Spleen (tissue), 13 donors: ENCODE measurements at places on chromosomes 16 and 17.

- H3K4me3 ChIP-seq, result no peak overlapping the region
- no peak overlapping the region for H3K27ac ChIP-seq
- peaks cover 6% of the 10 kb centered on the region for H3K4me1 ChIP-seq
- H3K36me3 ChIP-seq, result no peaks in the 10 kb centered on the region
These were observed 65.8 kb downstream of the RGS9 start for GRCh38 chr17:65202844-65203571.

DNA sequence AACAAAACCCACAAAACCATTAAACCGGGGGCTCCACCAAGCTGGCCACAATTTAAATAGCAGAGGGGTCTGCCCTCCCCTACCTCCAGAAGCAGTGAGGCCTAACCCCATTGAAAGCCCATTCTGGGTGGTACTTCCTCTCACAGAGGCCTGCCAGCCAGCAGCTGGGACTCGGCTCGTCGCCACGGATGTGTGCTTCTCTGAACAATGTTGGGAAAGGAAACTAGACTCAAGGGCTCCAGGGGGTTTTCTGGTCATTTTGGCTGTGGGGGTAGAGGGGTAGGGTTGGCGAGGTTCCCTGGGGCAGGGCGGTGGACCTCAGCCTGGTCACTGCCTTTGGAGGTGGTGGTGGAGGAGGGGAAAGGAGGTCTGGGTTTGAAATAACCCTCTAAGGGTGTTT is 4.7 kb upstream of the PLCG2 start:
- no peaks in the 10 kb centered on the region for H3K36me3 ChIP-seq
- peak; percentile 81 for DNase-seq
- H3K27ac ChIP-seq, result peak overlapping the region; percentile 57
- H3K4me1 ChIP-seq, result peaks cover 3% of the 10 kb centered on the region
- H3K27me3 ChIP-seq, result no peaks in the 10 kb centered on the region

DNA sequence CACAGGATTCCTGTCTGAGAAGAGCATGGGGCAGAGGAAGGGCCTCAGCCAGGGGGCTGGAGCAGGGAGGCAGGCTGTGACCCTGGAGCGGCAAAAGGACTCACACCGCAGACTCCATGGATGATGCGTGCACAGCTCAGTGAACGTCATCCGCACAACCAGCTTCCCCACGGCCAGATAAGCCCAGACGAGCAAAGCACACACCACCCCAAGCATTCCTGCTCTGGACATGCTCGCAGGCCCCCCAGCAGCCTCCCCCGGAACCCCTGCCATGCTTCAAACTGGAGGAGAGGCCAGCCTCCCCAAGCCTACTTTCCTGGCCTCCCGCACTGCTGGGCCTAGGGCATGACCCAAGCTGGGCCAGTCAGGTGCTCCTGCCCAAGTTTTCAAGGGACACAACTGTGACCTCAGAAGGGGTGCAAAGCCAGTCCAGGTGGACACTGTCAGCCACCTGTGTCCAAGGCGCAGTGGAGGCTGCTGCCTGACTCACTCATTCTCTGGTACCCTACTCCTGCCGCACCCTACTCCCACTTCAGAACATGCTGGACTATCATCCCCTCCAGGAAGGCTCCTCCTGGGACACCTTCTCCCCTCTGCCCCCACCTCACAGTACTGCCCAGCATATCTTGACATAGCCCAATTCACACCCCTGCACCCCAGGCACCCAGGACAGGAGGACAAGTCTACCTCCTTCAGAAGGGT is 4.8 kb downstream of the BCAR1 start:
- peaks cover 90% of the 10 kb centered on the region for H3K27me3 ChIP-seq
- H3K27ac ChIP-seq, result peak overlapping the region; percentile 79
- peaks cover 88% of the 10 kb centered on the region for H3K4me1 ChIP-seq
- no peak for DNase-seq

DNA sequence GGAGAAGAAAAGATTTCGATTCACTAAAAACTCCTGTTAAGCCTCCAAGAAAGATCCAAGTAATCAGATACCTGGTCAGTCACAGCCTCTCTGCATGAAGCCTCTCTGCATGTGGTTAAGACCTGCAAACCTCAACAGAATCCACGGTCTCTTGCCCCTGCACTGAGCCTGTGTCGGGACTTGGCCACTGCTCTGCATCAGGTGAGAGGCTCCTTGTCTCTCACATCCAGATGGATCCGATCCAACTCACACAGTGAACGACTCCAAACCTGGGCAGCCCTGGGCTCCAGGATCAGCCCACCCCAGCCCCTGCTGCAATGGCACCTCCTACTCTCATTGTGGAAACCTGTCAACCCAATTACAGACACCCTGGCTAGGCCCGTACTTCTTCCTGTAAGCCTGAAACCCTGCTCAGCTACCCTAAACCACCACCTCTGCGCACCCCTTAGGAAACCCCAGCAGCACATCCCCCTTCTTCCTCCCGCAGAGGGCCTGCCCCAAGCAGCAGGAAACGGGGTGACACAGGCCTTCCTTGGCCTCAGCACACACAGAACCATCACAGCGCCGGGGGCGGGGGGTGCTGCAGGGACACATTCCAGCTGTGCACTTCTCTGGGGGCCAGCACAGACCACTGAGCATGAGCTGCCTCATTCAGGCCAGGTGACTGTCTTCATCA is 129.5 kb downstream of the ANKRD11 start:
- peak overlapping the region; percentile 44 for H3K27ac ChIP-seq
- H3K27me3 ChIP-seq, result no peaks in the 10 kb centered on the region
- peaks cover 64% of the 10 kb centered on the region for H3K4me1 ChIP-seq
- H3K36me3 ChIP-seq, result no peaks in the 10 kb centered on the region

GRCh38 chr17:77320485-77321256 is 179.9 kb downstream of the SEC14L1 start:
- H3K36me3 ChIP-seq, result no peaks in the 10 kb centered on the region
- peak overlapping the region; percentile 85 for H3K27ac ChIP-seq
- H3K4me3 ChIP-seq, result peak overlapping the region; percentile 48
- no peaks in the 10 kb centered on the region for H3K27me3 ChIP-seq
- H3K4me1 ChIP-seq, result peaks cover 99% of the 10 kb centered on the region
- peak; percentile 86 for DNase-seq

DNA sequence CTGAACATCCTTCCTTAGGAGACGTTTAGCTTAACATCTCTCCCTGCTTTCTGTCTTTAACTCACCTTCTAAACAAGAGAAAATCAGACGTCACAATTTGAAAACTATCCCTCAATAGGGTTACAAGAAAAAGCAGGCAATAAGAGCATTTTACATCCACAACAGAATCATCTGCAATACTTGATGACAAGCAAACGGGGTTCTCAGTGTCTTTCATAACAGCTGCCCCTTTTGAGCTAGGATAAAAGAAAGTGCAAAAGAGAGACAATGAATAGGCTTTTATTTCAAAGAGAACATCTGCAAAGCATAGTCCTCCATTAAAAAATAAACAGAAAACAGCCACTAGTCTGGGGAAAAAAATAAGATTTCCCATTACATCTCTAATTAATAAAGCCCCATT is 13.2 kb downstream of the XYLT1 start:
- no peaks in the 10 kb centered on the region for H3K36me3 ChIP-seq
- peaks cover 28% of the 10 kb centered on the region for H3K4me1 ChIP-seq
- no peak overlapping the region for H3K27ac ChIP-seq
- no peak for DNase-seq
- no peaks in the 10 kb centered on the region for H3K27me3 ChIP-seq
- H3K4me3 ChIP-seq, result no peak overlapping the region

DNA sequence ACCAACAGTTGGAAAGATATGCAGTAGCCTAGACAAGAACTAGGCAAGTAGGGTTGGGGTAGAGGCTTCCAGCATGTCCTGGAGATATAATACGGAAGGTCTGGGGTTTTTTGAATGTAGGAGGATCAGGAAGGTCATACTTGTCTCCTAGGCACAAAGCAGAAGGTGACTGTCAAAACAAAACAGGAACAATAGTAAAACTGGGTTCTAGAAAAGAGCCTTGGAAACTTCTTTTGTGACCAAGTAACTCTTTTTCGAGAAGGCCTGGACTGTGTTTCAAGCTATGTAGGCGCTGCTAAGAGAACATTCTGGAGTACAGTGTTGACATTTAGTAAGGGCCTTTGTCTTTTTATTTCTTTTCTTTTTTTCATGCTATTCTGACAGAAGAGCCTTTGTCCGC is 26.9 kb upstream of the TENT4B start:
- H3K4me1 ChIP-seq, result no peaks in the 10 kb centered on the region
- no peak for DNase-seq
- H3K4me3 ChIP-seq, result no peak overlapping the region
- H3K36me3 ChIP-seq, result no peaks in the 10 kb centered on the region
- H3K27me3 ChIP-seq, result no peaks in the 10 kb centered on the region

GRCh38 chr17:55444471-55445441 is 23.1 kb upstream of the MMD start:
- no peak overlapping the region for H3K4me3 ChIP-seq
- no peaks in the 10 kb centered on the region for H3K36me3 ChIP-seq
- DNase-seq, result no peak
- H3K27ac ChIP-seq, result peak overlapping the region; percentile 8
- no peaks in the 10 kb centered on the region for H3K27me3 ChIP-seq
- H3K4me1 ChIP-seq, result peaks cover 5% of the 10 kb centered on the region

DNA sequence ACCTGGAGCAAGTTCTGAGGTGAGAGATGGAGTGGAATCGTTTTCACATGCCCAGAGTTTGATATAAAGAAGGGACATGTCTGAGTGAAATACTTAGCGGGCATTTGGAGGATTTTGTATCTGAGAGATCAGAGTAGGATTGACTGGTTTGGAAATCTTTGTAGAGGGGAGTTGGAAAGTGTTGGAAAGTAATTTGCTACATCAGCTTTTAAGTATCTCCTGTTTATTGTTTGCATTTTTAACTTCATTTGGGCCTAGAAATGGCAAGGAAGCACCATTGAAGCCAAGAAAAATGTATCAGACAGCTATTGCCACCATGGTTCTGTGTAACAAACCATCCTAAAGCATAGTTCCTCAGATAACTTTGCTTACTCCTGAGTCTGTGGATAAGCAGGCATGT is 1015.1 kb upstream of the EEF2KMT start:
- no peaks in the 10 kb centered on the region for H3K36me3 ChIP-seq
- no peak for DNase-seq
- no peaks in the 10 kb centered on the region for H3K4me1 ChIP-seq
- H3K4me3 ChIP-seq, result no peak overlapping the region
- H3K27ac ChIP-seq, result no peak overlapping the region
- H3K27me3 ChIP-seq, result no peaks in the 10 kb centered on the region

DNA sequence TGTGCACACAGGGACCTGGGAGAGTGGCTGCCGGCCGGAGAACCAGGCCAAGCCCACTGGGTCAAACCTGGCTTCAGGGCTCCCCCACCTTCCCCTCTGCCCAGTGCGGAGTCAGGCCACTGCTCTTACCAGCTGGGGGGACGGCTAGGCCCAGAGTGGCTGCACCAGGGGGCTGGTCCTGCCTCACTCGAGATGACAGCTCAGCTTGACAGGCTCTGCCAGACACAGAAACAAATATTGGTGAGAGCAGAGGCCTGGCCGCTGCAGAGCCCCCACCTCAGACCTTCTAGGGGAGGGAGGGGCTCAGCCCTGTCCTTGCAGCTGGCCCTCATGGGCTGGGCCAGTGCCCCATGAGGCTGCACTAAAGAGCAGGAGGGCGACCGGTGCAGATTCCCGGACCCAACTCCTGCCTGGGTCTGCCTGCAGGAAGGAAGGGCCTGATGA is 4.5 kb downstream of the NUDT16L1 start:
- H3K36me3 ChIP-seq, result no peaks in the 10 kb centered on the region
- H3K4me3 ChIP-seq, result no peak overlapping the region
- no peaks in the 10 kb centered on the region for H3K27me3 ChIP-seq
- peaks cover 18% of the 10 kb centered on the region for H3K4me1 ChIP-seq
- H3K27ac ChIP-seq, result no peak overlapping the region

- H3K27ac ChIP-seq, result no peak overlapping the region
- H3K4me3 ChIP-seq, result no peak overlapping the region
- DNase-seq, result peak; percentile 73
- no peaks in the 10 kb centered on the region for H3K27me3 ChIP-seq
These were observed 71.0 kb downstream of the RBBP6 start for GRCh38 chr16:24610416-24610755.

DNA sequence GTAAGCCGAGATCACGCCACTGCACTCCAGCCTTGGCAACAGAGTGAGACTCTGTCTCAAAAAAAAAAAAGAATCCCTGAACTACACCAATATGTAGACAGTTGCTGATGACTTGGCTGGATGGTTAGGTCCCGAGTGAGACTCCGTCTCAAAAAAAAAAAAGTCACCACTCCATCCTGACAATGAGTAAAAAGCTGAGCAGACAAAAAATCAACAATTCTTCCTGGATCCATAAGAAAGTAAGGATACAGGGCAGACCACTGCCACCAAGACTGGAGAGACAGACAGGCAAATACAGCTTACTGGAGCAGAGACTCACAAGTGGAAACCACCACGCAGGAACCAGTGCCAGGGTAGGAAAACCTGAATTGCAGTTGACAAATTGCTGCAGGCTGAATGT is 67.1 kb upstream of the ERCC4 start:
- H3K4me1 ChIP-seq, result no peaks in the 10 kb centered on the region
- no peaks in the 10 kb centered on the region for H3K36me3 ChIP-seq

DNA sequence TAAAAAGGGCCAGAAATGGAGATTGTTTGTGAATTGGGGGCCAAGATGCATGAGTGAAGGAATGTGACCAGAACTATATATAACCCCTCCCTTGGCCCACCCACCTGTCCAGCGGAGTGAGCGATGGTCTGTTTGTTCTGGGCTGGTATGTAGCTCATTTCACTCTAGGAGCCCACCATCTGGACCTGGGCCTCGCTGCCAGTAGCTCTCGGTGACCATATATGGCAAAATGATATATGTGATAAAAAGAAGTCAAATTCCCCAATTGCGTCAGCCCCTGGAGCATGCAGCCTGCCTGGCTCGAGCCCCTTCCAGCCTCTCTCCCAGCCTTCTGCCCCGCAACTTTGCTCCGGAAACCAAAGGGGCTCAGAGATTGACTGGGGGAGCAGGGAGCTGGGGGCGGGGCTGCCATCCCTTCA is 47.3 kb downstream of the CCDC42 start:
- peaks cover 43% of the 10 kb centered on the region for H3K27me3 ChIP-seq
- no peak for DNase-seq
- no peak overlapping the region for H3K4me3 ChIP-seq
- peaks cover 24% of the 10 kb centered on the region for H3K4me1 ChIP-seq
- peak overlapping the region; percentile 59 for H3K27ac ChIP-seq
- no peaks in the 10 kb centered on the region for H3K36me3 ChIP-seq

DNA sequence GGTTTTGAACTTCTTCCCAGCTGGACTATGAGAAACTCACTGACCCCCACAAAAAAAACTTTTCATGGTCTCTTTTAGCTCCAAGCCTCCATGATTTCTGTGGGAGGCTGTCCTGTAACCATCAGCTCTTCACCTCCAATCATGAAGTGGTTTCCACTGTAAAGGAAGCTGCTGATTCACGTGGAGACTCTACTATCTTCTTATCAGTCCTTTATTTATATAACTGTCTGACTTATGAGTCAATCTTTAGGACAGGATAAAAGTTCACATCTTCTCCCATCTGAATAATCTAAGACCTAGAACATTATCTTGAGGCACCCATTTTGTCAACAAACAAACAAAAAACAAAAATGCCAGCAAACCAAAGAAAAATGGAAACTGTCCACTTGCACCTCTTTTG is 409.9 kb downstream of the SLC39A11 start:
- H3K27ac ChIP-seq, result no peak overlapping the region
- H3K4me3 ChIP-seq, result no peak overlapping the region
- no peak for DNase-seq
- H3K36me3 ChIP-seq, result no peaks in the 10 kb centered on the region
- H3K27me3 ChIP-seq, result no peaks in the 10 kb centered on the region
- no peaks in the 10 kb centered on the region for H3K4me1 ChIP-seq

GRCh38 chr17:5408186-5408585 is 11.3 kb downstream of the NUP88 start:
- H3K27ac ChIP-seq, result no peak overlapping the region
- H3K27me3 ChIP-seq, result no peaks in the 10 kb centered on the region
- DNase-seq, result no peak
- H3K36me3 ChIP-seq, result peaks cover 100% of the 10 kb centered on the region
- no peaks in the 10 kb centered on the region for H3K4me1 ChIP-seq
